ENCODE measurements at places on chromosomes 13 and 19.

GRCh38 chr19:44344255-44344654 lies 12.2 kb downstream of the ZNF112 start:
- DNase-seq: no peak

DNA sequence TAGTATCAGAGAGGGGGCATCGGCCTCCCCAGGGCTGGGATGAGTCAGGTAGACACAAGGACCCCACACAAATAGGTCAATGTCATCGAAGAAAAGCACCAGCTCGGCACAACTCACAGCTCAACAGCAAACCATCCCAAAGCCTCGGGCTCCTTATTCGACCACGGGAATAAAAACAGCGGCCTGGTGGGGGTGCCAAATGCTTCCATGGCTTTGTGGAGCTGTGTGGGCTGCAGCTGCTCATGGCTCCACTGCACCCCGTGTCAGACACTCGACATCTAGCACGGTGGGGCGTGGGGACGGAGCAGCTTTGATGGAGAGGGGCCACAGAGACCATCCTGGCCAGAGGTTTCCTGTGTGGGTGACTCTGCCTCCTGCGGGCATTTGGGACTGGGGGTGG lies 212.5 kb upstream of the SOX1 start:
- no peak for DNase-seq

DNA sequence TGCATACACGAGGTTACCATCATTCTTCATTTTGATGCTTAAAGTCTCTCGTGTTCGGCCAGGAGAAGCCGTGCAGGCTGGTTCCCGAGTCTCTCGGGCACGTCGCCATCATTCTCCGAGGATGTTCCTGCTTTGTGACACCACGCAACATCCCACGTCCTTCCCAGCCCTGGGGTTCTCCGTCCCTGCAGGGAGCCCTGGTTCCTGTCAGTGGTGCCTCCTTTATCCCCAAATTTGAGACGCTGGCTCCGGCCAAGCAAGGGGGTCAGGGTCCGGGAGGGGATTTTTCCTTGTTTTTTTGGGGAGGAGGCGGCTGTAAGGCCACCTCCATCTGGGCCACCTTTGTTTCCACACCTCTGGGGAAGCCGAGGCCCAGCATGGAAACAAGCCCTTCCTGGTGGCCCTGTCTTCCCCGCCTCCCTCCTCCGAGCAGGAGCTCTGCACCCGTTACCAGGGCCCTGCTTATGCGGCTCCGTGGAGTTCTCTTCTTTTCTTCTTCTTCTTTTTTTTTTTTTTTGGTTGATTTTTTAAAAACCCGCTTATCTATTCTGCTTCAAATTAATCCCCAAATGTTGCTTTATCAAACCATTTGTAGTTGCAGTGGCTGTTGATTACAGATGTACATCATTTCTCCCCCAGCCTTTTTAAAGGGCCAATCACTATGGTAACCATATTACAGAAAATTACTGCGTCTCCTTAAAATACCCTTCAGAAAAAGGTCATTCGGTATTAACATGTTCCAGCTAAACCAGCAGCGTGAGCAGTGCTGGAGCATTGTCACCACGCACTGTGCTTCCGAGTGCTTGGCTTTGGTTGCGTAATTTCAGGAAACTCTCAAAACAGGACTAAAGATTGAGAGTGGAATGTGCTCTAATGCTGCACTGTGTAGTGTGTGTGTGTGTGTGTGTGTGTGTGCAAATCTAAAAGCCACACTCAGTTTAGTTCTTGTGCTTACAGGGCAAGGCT lies 50.4 kb downstream of the TEX29 start:
- DNase-seq: no peak

DNA sequence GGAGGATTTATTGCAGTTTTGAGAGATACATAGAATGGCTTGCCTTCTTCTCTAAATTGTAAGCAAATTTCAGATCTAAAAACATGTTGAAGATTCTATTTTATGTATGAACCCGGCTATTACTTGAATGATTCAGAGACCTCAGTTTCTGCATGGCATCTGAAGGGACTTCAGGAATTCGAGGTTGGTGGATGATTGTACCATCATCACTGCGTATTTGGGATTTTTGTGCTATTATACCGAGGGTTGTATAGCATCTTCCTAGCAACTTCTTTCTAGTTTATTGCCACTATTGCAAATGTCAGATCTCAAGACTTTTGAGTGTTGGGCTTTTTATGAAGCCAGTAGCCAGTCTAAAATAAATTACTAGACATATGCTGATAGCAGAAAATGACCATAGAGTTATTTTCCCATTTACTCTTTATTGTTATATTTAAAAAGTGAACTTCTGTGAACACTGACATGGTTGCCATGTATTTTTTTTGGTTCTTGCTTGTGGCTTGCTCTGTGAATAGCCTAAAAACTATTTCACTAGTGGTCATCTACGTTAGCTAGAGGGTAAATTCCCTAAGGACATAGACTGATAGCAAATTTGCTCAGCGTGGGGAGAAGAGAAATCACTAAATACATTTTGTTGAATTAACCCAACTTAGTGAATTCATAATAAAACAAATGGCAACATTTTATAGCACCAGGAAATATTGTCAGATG lies 70.6 kb upstream of the KLF12 start:
- DNase-seq: no peak

DNA sequence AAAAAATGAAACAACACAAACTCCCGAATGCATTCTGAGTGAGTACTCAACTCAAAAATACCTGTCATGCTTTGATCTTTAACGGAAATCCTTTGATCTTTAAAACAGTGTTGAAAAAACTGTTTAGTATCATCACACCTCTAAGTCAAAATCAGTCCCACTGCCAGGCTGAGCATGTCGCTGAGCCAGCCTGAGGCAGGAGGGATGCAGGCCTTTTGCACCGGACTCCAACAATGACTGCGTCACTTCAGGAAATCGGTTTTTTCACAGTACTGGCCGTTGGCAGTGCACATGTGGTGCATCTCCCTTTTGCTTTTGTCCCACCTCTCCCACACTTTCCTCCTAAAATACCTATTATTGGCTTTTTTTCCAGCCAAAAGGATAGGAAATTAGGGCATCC lies 78.2 kb downstream of the SHISA2 start:
- no peak for DNase-seq

DNA sequence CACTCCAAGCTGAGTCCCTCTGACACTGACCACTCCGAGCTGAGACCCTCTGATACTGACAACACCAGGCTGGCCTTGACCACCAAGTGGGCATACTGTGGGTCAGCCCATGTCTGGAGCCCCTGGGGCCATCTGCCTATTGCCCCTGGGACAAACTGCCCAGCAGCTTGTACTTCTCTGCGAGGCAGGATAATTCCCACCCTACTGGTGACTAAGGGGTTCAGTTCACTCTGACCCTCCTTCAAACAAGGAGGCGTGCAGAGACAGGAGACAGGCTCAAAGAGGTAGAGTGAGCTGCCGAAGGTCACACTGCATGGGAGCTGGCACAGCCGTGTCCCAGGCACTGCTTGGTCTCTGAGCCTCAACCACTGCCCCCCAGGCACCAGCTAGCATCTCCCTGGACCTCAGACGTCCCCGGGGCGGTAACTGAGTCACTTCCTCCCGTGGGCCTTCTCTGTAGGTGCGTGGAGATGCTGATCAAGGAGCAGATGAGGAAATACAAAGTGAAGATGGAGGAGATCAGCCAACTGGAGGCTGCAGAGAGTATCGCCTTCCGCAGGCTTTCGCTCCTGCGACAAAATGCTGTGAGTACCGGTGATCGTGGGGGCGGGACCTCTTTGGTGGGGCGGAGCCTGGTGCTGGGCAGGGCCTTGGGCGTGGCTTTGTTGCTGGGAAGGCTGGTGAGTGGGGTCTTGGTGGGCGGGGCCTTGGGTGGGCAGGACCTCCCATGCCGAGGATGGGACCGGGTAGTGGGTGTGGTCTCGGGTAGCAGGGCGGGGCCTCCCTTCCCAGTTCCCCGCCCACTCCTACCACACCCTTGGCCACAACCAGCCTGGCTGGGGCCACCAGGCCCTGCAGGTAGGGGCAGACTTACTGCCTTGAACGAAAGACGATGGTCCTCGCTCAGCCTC lies 5.8 kb upstream of the USE1 start:
- peak; percentile 6 for DNase-seq

- DNase-seq: no peak
Measured at GRCh38 chr13:40375489-40376171, 290.8 kb downstream of the FOXO1 start.
